ENCODE measurements at places on chromosomes 3 and 15.

DNA sequence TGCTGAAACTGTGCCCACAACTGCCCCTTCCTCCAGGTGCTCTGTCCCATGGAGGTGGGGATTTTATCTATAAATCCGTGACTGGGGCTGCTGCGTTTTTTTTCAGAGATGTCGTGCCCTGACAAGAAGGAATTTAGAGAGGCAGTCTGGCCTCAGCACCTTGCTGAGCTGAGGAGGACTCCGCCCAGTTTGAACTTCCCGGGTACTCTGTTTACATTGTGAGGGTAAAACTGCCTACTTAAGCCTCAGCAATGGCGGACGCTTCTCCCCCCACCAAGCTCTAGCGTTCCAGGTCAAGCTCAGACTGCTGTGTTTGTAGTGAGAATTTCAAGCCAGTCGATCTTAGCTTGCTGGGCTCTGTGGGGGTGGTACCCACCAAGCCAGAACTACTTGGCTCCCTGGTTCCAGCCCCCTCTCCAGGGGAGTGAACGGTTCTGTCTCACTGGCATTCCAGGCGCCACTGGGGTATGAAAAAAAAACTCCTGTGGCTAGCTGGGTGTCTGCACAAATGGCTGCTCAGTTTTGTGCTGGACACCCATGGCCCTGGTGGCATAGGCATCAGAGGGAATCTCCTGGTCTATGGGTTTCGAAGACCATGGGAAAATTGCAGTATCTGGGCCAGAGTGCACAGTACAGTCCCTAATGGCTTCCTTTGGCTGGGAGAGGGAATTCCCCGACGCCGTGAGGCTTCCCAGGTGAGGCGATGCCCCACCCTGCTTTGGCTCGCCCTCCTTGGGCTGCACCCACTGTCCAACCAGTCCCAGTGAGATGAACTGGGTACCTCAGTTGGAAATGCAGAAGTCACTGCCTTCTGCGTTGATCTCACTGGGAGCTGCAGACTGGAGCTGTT, 68.5 kb upstream of the SGO1 start:
- DNase-seq = no peak

DNA sequence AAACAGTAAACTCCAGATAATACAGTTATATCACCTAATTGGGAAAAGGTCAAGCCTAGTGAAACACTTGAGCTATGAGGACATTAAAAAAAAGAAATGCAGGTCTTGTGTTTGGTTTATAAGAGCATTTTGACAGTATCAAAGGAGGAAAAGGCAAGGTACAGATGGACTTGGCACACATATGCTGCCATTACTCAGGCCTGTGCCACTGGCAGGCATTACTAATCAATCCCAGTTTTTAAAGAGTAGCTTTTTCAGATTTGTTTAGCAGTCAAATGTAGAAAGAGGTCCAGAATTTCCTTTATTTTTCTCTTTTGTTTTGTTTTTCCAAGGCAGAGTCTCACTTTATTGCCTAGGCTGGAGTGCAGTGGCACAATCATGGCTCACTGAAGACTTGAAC, 38.9 kb downstream of the MDFIC2 start:
- peak; percentile 22 for DNase-seq

DNA sequence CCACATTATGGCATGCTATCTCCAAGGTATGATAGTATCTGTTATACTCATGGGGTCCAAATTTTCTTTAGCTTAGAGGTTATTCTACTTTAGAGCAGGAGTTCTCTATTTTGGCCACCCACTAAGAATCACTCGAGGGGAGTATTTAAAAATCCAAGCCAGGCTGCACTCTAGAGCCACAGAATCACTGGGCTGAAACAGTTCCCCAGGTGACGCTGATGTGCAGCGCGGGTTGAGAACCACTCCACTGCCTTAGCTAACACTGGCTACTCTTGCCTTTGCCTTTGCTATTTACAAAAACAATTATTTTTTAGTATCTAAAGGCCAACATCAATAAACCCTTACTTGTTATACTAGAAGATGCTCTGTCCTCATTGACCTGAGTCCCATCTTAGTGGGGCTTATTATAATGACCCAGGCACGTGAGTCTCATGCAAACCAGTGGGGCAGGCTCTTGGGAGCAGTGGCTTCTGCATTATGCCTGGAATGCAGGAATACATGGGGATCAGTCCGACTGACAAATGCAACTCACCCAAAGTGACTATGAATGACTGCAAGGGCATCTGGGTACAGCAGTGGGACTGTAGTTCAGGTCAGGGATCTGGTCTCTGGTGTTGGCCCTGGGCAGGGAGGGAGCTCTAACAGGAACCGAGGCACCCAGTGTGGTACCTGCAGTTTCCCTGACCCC, 21.7 kb upstream of the CGNL1 start:
- no peak for DNase-seq

GRCh38 chr3:89079944-89080343, 27.5 kb upstream of the EPHA3 start:
- no peak for DNase-seq

DNA sequence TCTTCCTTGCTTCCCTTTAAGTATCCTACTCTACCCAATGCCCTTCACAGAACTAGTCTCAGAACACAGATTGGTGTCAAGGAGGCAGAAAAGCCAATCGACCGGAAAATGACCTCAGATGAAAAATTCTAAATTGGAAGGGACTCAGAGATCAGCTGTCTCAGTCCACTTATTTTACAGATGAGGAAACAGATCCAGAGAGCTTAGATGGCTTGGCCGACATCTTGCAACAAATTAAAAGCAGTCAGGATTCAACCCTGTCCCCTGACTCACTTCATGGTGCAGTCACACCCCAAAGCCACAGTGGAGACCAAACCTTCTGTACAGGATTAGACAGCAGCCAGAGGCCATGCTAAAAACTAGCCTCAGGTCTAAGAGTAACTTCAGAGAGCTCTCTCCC, 169.3 kb upstream of the BHLHE40 start:
- DNase-seq = no peak

- DNase-seq = peak; percentile 10
Observed at GRCh38 chr3:156291272-156292123, 171.1 kb downstream of the KCNAB1 start.

DNA sequence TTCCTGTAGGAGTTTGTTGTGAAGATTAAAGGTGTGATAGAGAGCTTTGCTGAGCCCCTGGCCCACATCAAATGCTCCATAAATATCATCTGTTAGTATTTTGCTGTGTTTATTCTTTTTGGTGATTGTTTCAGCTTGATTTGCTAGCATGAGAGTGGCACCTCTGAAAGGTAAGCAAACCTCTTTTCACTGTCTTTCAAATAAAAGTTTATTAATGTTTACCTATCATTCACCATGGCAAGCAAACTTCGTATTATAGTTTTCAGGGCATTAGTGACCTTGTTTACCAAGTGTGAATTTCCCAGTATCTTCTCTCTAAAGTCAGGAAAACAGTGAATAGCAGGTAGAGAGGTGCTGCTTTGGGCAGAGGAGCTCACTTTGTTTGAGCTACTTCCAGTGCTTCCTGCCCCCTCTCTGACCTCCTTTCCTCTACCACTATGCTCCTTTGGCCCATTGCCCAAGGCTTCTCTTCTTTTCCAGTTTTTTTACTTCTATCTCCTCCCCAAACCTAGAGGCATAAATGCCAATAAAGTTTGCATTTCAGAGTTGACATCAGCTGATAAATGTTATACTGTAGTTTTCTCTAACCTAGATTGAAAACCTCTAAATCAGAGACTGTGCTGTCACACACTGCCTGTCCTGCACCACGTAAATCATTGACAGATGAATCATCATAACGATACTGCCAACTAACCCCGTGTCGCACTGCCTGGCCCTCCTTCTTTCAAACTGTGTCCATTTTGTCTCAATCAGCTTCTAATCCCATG, 569.0 kb downstream of the TUSC7 start:
- peak; percentile 1 for DNase-seq
